GM13977 (cell line): ENCODE measurements at places on chromosomes 16 and 17.

DNA sequence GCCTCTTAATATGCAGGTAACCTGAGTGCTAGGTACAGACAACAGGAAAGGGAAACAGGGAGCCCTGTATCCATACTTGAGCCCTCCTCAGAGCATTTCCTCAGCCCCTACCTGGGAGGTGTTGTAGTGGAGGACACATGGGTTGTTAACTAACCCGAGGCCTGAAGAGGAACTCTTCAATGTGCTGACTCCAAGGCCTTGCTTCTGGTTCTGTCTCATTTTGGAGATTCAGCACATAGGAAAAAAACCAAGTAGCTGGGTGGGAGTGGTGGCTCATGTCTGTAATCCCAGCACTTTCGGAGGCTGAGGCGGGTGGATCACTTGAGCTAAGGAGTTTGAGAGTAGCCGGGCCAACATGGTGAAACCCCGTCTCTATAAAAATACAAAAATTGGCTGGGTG lies 24.8 kb downstream of the SNX11 start:
- DNase-seq, result no peak

DNA sequence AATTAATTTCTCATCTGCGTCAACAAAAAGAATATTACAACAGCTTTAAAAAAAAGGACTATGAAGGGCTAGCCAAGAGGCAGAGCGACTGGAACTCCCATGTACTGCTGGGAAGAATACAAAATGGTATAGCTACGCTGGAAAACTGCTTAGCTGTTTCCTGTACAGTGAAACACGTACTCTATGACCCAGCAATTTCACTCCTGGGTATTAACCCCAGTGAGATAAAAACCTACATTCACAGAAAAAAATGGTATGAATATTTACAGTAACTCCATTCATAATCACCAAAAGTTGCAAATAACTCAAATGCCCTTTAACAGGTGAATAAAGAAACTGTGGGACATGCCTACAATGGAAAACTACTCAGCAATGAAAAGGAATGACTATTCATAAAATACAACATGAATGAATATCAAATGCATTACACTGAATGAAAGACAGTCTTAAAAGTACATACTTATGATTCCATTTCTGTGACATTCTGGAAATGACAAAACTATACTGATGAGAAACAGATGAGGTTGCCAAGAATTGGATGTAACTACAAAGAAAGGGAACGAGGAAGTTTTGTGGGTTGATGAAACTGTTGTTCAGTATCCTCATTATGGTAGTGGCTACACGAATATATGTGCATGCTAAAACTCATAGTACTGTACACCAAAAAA lies 27.6 kb downstream of the CMTM4 start:
- DNase-seq, result no peak

DNA sequence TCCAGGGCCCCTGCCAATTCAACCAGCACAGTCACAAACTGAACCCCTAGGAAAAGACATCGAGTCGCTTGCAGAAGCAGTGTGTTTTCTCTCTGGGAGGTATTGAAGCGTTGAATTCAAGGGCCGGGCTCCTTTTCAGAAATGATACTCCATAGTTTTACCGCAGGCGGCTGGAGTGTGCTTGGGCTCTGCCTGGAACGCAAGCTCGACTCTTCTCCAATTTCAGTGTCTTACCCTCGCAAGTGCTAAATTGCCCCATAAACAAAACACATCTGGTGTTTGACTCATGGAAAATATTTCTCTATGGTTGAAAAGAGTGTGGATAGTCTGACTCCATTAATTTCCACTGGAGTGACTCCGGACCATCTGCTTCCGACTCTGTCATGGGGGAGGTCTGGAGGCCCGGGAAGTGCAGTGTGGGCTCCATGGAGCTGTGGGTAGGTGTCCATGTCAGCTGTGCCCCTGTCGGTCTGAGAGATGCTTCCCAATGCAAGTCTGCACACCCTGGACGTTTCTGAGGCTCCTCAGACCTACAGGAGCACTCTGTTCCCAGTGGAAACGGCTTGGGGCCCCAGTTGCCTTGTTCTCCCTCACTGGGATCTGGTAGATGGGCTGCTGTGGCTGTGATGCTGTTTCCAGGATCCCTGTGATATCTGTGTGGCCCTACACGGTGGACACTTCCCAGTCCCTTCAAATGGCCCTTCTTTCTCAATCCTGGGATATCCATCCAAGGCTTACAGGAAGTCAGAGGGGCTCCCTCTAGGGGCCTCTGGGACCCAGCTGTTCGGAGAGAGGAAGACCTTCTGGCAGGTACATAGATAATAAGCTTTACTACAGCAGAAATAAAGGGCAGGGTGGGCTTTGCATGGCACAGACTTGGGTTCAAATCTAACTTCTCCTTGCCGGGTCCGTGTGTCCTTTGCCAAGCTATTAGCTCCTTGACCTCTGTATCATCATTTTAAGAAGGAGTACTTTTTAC lies 119.8 kb upstream of the CDH13 start:
- DNase-seq, result no peak

DNA sequence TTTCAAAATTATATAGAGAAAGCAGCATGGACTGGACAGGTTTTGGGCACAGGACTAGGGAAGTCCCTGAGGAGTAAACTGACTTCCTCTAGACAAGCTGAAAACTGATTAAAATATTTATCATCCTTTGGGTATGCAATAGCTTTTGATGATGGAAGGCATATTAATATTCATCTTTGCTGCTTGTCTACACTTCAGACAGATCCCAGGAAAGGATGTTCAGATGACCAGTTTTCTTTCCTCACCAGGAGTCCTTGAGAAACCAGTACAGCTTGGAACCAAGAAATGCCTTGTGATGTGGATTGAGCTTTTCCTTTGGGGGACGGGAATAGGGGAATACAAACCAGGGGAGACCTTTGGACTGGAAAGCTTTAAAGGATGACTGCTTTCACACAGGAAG lies 195.5 kb downstream of the FTO start:
- DNase-seq, result no peak

GRCh38 chr17:67137026-67137370 lies 92.6 kb downstream of the CACNG1 start:
- no peak for DNase-seq

- DNase-seq, result no peak
These were observed 527 bp upstream of the CHAD start for GRCh38 chr17:50469208-50469605.

DNA sequence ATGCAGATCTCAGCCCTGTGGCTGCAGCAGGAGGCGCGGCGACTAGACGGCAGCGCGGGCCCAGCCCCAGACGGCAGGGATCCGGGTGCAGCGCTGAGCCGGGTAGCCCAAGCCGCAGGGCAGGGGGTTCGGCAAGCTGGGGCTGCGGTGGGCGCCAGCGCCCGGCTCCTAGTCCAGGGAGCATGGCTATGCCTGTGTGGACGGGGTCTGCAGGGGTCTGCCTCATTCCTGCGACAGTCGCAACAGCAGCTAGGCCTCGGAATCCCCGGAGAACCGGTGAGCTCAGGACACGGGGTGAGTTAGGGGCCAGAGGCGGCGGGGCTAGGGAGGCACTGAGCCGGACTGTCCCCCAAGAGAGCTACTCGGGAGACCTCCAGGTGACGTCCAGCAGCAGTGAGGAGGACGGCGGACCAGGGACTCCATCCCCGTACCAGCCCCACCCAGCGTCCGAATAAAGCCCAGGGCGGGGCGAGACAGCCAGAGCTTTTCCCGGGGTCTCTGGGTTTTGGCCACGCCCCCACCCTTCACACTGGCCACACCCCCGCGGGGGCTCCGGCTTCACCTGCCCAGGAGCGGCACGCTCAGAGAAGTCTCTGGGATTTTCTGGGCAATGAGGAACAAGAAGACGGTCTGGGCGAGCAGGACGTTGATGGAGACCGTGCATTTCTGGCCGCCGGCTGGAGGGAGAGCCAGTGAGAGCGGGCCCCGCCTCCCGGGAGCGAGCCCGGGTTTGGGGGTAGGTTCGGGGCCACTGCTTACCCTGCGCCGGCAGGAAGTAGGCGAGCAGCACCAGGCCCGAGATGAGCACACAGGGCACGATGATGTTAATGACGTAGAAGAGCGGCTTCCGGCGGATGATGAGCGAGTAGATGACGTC lies 1.1 kb downstream of the C17orf107 start:
- no peak for DNase-seq

- DNase-seq, result peak; percentile 85
These were observed at the start of gene SKA2 for GRCh38 chr17:59154721-59155438. Gene SKA2, minus strand, starts transcription at chr17:59155186. Its CDS starts 23 bp downstream, at chr17:59155163.

- peak; percentile 72 for DNase-seq
These were observed 79.8 kb upstream of the TBC1D3K start for GRCh38 chr17:37844158-37844976.

DNA sequence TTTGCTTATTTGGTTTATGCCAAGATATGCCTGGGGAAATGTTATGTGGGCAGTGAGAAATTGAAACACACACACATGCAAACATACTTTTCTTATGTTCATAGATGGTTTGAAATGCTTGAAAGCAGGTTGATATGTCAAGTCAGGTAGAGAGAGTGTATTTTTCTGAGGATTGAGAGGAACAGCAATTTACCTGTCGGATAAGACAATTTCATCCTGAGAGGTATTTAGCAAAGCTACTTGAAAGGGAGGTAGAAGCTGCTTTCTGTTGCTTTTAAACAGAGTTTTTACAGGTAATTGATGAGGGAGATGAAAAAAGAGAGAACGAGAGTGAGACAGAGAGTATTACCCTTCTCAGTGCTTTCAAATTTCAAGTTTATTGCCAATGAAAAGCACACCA lies 854.3 kb downstream of the CDH8 start:
- no peak for DNase-seq

GRCh38 chr17:21125862-21126261 lies 902 bp upstream of the DHRS7B start:
- no peak for DNase-seq

- no peak for DNase-seq
These were observed 116.3 kb downstream of the USP22 start for GRCh38 chr17:20926532-20926931.

GRCh38 chr17:35161281-35161761 lies 13.7 kb downstream of the UNC45B start:
- DNase-seq, result no peak
